ENCODE measurements at places on chromosomes 1 and 21. TPM values are rescaled to one million over a fixed set of nuclear protein-coding genes. Genes with fewer than 3 reads are reported as not detected.

DNA sequence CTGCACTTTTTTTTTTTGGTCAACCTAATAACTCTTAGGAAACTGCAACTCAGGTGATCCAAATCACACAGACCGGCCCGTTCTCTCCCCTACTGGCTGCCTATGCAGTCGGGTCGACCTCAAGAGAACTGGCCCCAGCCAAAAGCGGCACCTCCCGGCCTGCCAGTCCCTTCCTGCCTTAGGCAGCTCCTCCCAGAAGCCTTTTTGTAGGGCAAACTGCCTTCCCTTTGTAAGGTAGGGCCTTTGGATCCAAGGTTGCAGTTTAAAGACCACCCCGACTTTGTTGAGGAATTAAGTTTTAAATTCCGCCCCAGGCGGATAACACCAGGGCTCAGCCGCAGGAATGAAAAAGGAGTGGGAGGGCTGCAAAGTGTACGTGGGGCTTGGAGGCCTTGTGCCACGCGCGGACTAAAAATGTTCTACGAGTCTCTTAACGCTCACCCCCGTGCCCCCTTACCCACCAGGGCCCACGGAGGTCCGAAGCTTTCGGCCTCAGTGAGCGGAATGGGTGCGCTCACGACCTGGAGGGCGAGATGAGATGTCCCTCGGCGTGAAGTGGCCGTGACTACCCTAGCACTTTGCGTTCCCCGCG is 642 bp upstream of the ST3GAL3 start:
- no peak for DNase-seq
- peaks cover 5% of the 10 kb centered on the region for H3K36me3 ChIP-seq
- no peaks in the 10 kb centered on the region for H3K27me3 ChIP-seq
- H3K4me1 ChIP-seq: no peaks in the 10 kb centered on the region
- H3K27ac ChIP-seq: no peak overlapping the region
- H3K4me3 ChIP-seq: peak overlapping the region; percentile 5

DNA sequence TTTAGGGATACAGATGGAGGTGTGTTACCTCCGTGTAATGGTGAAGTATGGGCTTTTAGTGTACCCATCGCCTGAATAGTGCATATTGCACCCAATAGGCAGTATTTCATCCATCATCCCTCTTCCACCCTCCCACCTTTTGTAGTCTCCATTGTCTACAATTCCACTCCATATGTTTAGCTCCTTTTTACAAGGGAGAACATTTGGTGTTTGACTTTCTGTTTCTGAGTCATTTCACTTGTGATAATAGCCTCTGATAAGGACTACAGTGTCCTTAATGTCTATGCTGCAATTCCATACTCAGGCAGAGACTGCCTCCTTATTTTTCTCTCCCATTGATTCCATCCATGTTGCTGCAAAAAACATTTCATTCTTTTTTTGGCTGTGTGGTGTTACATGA is 48.7 kb downstream of the OVGP1 start:
- DNase-seq: no peak
- no peaks in the 10 kb centered on the region for H3K27me3 ChIP-seq

- no peaks in the 10 kb centered on the region for H3K27me3 ChIP-seq
- DNase-seq: no peak
- no peak overlapping the region for H3K4me3 ChIP-seq
- H3K36me3 ChIP-seq: no peaks in the 10 kb centered on the region
- H3K27ac ChIP-seq: no peak overlapping the region
These were observed 22.3 kb upstream of the ATP5PO start for GRCh38 chr21:33937931-33938339.

DNA sequence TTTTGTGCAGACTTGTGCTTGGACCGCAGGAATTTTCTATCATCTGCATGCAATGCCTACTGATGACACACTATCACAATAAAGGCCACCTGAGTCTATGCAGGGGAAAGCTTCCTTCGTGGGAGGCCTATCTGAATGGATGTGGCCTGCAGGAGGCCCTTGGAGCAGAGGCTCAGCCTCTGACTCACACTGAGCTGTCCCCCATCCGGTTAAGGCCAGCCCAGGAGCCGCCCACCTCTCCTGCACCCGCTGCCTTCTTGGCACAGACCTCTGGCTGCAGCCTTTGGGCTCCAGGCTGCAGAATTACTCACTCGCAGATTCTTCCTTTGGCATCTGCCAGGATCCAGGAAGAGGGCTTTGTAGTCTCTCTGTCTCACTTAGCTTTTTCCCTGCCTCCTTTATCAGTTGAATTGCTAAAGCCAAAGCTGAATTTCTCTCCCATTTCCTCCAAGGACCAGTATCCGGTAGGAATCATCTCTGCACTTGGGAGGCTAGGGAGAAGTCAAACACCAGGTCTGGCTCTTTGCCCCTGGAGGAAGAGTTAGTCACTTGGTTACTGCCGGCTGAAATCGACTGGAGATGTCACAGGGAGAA is 65.1 kb upstream of the JUN start:
- H3K27me3 ChIP-seq: no peaks in the 10 kb centered on the region
- no peaks in the 10 kb centered on the region for H3K4me1 ChIP-seq
- peak; percentile 91 for DNase-seq
- H3K36me3 ChIP-seq: no peaks in the 10 kb centered on the region
- no peak overlapping the region for H3K27ac ChIP-seq

DNA sequence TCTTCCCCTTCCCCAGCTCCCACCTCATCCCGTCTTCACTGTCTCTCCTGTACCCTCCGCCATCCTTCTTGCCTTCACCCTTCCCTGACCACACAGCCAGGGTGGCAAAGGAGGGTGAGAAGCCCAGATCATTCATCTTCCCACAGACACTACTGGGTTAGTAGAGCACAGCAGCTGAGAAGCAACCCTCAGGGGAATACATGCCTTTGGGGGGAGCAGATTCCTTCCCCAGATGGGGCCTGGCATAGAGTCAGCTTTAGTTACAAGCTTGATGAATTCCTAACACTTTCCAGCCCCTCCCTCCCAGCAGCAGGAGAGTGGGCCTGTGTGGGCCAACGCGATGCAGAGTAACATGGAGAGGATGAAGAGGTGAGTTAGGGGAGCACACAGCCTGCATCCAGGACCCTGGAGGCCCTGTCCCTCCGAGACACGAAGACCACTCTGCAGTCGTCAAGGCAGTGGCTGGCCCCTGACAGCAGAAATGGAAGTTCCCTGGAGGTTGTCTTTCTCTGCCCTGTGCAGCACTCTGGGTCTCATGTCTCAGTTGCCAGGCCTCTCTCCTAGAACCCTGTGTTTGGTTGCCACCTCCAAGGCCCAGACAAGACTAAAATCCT is 8.8 kb upstream of the BTG2 start:
- no peak overlapping the region for H3K4me3 ChIP-seq
- no peaks in the 10 kb centered on the region for H3K27me3 ChIP-seq
- no peaks in the 10 kb centered on the region for H3K4me1 ChIP-seq

GRCh38 chr1:85806236-85806965 is 98.2 kb upstream of the ZNHIT6 start:
- H3K27ac ChIP-seq: no peak overlapping the region
- no peaks in the 10 kb centered on the region for H3K36me3 ChIP-seq
- no peak for DNase-seq
- H3K4me3 ChIP-seq: no peak overlapping the region

DNA sequence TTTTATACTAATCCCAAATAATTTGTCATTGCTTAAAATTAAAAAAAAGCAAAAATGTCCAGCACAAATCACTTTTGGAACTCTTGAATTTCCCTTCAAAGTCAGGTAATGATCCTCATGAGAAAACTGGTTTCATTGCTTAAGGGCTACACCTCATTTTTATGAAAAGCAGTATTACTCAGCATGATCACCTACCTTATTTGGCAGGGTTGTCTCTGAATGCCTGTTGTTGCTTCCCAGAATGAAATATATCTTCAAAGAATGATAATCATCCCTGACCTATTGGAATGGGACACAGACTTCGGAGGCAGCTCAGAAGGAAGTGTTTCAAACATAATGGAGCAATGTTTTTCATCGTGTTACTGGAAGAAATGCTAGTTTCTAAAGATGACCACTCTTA is 29.7 kb downstream of the C1orf21 start:
- no peaks in the 10 kb centered on the region for H3K36me3 ChIP-seq
- no peak overlapping the region for H3K4me3 ChIP-seq
- no peaks in the 10 kb centered on the region for H3K4me1 ChIP-seq
- DNase-seq: no peak

DNA sequence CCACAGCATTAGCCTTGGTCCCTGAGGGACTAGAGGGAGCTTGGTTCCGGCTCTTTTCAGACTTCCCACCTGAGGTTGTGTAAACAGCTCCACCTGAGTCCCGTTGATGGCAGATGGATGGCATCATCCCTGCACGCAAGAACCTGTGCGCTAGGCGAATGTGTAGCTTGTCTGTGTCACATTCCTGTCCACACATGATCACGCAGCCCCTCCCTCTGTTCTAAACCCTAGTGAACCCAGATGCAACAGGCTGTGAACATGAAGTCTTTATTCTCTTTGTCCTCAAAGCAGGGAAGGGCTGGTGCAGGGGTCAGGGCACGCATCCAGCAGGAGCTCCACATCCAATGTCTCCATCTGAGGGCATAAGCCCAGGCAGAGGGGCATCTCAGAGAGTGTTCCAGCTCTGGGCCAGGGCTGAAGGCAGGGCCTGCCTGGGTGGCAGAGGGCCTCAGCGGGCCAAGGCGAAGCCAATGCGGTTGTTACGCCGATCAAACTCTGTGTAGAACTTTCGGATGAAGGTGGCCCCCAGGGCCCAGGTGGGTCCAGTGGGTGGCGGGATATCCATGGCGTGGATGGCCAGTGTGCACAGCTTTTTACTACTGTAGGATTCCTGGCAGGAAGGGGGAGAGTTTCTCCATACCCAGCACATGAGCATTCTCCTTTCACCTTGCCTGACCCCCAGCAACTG is 2.9 kb upstream of the ETNK2 start:
- DNase-seq: no peak
- no peak overlapping the region for H3K4me3 ChIP-seq
- no peaks in the 10 kb centered on the region for H3K27me3 ChIP-seq

DNA sequence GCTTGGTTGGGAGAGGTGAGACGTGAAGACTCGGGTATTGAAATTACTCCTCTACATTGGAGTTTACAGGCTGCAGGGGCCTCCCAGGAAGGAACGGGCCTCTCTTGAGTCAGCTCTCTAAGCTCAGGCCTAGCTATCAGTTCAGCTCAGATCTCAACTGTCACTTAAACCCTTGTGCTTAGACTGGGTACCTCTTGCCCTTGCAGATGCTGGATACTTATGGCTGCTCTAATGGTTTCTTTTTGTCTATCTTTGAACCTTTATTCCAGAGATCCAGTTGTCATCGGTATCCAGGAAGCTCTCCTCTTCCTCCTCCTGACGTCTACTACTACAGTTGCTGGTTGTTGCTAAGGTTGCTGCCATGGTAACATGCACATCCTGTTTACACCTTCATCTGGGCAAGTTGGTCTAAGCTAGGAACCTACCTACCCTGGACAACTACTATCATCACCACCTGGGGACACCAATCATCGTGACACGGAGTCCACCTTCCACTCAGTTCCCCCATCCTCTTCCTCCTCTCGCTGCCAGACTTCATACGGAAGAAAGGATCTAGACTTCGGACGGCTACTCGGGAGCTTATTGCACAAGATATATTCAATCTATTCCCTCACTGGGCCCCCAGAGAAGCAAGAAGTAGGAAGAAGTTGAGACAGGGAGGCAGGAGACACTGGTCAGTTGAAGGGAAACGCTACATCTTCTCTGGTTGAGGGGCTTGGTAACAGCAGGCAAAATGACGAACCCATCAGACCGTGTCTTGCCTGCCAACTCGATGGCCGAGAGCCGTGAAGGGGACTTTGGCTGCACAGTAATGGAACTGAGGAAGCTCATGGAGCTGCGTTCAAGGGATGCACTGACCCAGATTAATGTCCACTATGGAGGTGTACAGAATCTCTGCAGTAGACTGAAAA is 56.1 kb downstream of the ATP2B4 start:
- DNase-seq: no peak
- no peaks in the 10 kb centered on the region for H3K36me3 ChIP-seq
- H3K4me3 ChIP-seq: no peak overlapping the region
- no peaks in the 10 kb centered on the region for H3K27me3 ChIP-seq
- H3K27ac ChIP-seq: no peak overlapping the region

DNA sequence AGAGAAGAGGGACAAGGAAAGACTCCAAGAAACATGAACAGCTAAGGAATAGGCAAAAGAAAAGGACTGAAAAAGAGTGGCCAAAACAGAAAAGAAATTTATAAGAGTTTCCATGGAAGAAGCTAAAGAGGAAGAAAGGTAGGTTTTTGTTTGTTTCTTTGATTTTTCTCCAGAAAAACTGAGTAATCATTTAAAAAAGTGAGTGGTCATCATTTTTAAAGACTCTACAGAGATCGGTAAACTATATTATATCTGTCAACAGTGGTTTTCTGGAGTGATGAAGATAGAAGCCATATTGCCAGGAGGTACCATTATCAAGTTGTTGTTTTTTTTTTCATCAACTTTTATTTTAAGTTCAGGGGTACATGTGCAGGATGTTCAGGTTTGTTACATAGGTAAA is 202.4 kb downstream of the DNAH14 start:
- H3K27me3 ChIP-seq: no peaks in the 10 kb centered on the region
- no peak overlapping the region for H3K27ac ChIP-seq
- no peaks in the 10 kb centered on the region for H3K36me3 ChIP-seq
- no peak overlapping the region for H3K4me3 ChIP-seq
- no peak for DNase-seq
- H3K4me1 ChIP-seq: no peaks in the 10 kb centered on the region

GRCh38 chr1:99590578-99591209 is 55.2 kb upstream of the PALMD start:
- DNase-seq: peak; percentile 52
- no peaks in the 10 kb centered on the region for H3K4me1 ChIP-seq
- no peak overlapping the region for H3K27ac ChIP-seq
- no peaks in the 10 kb centered on the region for H3K36me3 ChIP-seq

DNA sequence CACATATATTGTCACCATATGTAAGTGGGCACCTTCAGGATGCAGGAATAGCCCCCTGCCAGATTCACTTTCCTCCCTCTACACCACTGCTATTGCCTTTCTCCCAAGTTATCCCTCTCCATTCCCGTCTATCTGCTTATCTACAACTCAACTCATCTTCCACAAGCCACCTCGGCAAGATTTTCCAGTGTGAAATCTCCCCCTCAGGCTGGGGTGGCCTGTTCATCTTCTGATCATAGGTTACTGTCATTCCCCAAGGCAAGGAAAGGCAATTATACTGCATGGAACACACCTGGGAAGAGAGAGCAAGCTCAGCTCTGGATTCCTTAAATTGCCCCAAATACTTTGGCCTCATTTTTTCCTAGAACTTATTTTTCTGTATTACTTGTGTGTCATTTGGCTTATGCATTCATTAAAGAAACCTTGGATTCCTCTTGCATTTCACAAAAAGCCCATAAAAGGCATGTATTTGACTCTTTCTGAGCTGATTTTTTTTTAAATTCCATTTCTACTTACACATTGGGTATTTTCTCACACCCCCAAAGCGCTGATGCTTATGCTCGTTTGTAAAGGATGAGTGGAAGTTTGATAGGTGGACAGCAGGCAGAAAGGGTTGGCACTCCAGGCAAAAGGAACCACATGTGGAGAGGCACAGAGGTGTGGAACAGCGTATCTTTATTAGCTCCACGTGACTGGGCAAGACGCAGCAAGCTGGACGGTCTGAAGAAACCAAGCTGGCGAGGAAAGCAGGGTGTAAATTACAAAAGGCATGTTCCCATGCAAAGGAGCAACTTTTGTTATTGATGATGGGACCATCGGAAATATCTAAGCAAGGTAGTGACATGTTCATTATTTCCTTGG is 169.7 kb upstream of the RAB4A start:
- no peak overlapping the region for H3K27ac ChIP-seq
- H3K27me3 ChIP-seq: no peaks in the 10 kb centered on the region
- no peaks in the 10 kb centered on the region for H3K36me3 ChIP-seq
- no peak overlapping the region for H3K4me3 ChIP-seq
- no peak for DNase-seq

NBPF6 gene
- total RNA-seq: not detected

OR2T35 gene
- not detected for total RNA-seq

TNFRSF1B gene
- total RNA-seq: 42.1 TPM

CELA2B gene
- total RNA-seq: 0.57 TPM

KRTAP19-8 gene
- total RNA-seq: not detected

WLS gene
- total RNA-seq: 81.5 TPM

AGT gene
- 46.1 TPM for total RNA-seq

CD53 gene
- 38.3 TPM for total RNA-seq

BRINP3 gene
- not detected for total RNA-seq

ALPL gene
- total RNA-seq: 22.3 TPM

All from aorta (tissue), 5 donors.